ENCODE measurements at places on chromosomes 1 and 21.
A peak's percentile ranks its signal among the peaks of the same experiment; 100 is the strongest.

- DNase-seq = no peak
Measured at GRCh38 chr1:110672001-110672752, 2.6 kb downstream of the KCNA3 start.

GRCh38 chr1:59092126-59092525 lies 204.8 kb upstream of the FGGY start:
- DNase-seq = no peak

GRCh38 chr1:164296172-164296571 lies 262.8 kb upstream of the PBX1 start:
- DNase-seq = no peak

DNA sequence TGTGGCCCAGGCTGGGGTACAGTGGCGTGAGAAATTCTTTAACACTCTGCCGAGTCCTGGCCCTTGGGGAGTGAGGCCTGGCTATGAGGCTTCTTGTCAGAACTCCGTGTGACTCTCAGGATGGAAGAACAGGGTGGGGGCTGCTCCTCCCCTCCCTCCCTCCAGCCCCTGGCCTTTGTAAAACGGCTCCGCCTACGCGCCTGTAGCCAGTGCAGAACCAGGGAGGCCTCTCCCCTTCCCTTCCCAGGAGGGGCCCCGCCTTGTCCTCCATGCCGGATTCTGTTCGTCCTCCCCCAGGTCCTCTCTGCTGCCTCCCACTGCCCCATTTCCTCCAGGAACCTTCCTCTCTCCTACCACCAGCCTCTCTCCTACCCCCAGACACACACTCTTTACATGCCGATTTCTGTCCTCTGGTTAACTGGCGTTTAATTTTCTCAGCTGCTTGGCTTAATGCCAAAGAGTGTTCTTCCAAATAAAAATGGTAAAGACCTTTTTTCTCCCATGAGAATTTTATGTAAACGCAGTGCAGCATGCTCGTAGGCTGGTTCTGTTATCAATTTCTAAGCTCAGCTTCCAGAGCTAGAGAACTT lies 21.0 kb downstream of the PDE9A start:
- DNase-seq = no peak

- no peak for DNase-seq
Measured at GRCh38 chr1:228241259-228241658, 33.4 kb downstream of the OBSCN start.

GRCh38 chr1:212238552-212238951 lies 46.7 kb upstream of the PPP2R5A start:
- no peak for DNase-seq

- DNase-seq = no peak
Measured at GRCh38 chr1:8427986-8428385, 110.1 kb downstream of the SLC45A1 start.

DNA sequence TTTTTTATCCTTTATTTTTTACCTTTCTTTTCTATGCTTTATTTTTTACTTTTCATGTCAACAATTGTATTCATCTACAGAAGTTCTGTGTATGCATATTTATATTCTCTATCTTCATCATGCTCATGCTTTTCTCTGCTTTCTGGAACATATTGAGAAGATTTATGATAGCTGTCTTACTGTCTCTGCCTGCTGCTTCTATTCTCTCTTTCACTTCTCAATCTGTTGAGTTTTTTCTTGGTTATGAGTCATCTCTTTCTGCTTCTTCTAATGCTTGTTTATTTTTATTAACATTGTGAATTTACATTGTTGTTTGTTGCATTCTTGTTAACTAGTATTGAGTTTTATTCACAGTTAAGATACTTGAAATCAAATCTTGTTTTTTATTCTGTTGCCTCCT lies 22.6 kb downstream of the F5 start:
- no peak for DNase-seq

- DNase-seq = no peak
Measured at GRCh38 chr1:33334081-33334552, 13.2 kb upstream of the A3GALT2 start.

DNA sequence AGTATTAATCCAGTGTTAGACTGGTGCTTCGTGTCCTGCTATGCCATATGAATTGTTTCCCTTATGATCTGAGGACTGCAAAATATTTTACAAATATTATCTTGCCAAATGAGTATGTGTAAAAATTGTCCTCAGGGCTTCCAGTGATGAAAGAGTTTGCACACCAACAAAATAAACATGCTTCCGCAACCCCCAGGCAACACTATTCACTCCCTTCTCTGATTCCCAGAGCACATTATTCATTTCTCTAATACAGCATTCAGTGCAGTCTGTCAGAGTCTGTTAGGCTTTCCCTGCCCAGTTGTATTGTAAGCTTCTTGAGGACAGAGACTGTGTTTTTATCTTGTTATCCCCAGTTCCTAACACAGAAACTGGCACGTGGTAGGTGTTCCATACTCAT lies 409.9 kb upstream of the C1orf87 start:
- DNase-seq = peak; percentile 26

DNA sequence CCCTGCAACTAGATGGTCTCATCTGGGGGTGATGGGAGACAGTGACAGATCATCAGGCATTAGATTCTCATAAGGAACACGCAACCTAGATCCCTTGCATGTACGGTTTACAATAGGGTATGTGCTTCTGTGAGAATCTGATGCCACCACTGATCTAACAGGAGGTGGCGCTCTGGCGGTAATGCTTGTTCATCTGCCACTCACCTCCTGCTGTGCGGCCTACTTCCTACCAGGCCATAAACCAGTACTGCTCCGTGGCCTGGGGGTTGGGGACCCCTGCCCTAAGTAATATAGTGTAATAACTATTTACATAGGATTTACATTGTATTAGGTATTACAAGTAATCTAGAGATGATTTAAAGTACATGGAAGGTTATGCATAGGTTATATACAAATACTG lies 134.9 kb downstream of the CLEC20A start:
- no peak for DNase-seq

- no peak for DNase-seq
Measured at GRCh38 chr21:29219165-29219770, 79.5 kb upstream of the BACH1 start.

GRCh38 chr1:115676498-115677181 lies 34.9 kb downstream of the VANGL1 start:
- DNase-seq = peak; percentile 72

- DNase-seq = no peak
Measured at GRCh38 chr1:109716121-109716520, 4.1 kb downstream of the GSTM5 start.

DNA sequence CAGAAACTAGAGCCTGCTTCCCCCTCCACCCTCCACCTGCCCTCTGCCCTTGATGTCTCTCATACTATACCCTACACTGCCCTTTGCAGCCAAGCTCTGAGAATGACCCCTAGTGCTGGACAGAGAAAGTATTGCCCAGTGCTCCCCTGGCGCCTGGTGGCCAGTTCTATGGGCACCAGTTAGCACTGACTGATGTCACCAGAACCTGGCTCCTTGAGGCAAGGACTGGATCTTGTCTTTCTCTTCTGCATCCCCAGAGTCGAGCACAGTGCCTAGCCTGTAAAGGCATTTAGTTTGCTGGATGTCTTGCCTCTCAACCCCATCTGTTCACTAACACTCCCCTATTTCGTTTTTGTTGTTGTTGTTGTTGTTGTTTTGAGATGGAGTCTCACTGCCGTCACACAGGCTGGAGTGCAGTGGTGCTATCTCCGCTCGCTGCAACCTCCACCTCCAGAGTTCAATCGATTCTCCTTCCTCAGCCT lies 5.9 kb downstream of the PHLDA3 start:
- DNase-seq = no peak

- DNase-seq = no peak
Measured at GRCh38 chr1:91821126-91821868, 64.7 kb downstream of the TGFBR3 start.

DNA sequence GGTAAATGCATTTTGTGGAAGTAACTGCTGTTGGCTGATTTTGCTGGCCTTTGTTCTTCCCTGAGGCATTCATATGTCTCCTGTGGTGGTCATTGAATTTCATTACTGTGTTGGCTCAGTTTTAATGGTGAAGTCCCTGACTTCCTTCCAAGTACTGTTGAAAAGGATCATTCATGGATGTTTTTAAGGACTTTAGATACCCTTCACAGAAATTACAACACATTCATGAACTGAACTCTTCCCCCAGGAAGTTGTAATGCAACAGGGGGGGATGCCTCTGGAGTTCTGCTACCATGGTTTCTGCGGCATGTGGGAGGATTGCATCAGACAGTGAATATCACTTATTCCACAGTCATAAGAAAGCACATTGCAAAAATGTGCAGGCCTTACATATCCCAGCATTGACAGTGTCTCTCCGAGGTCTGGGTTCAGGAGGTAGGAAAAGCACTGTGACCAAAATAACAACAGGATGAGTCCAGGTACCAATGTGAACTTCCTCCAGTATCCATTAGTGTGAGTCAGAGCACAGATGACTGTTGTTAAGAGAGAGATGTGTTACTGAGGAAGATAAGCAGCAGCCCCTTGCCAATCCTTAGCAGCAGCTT lies 2.1 kb upstream of the RAB3GAP2 start:
- DNase-seq = no peak

- DNase-seq = no peak
Measured at GRCh38 chr1:12006167-12006921, 13.0 kb upstream of the MIIP start.

DNA sequence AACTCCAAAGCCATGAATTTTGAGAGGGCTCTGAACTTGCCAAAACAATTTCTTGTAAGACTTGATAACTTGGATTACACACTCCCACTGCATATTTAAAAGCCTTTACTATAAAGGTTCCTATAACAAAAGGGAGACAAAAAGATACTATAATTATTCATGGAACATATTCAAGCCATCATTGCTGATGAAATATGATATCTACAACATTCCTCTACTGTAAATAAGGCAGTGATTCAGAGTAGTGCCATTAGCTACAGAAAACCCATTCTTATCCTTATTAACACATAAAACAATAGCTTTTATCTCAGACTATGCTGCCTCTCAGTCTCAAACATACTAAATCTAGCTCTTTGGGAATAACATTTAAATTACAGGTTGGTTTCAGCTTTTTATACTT lies 675.5 kb upstream of the CXADR start:
- no peak for DNase-seq

DNA sequence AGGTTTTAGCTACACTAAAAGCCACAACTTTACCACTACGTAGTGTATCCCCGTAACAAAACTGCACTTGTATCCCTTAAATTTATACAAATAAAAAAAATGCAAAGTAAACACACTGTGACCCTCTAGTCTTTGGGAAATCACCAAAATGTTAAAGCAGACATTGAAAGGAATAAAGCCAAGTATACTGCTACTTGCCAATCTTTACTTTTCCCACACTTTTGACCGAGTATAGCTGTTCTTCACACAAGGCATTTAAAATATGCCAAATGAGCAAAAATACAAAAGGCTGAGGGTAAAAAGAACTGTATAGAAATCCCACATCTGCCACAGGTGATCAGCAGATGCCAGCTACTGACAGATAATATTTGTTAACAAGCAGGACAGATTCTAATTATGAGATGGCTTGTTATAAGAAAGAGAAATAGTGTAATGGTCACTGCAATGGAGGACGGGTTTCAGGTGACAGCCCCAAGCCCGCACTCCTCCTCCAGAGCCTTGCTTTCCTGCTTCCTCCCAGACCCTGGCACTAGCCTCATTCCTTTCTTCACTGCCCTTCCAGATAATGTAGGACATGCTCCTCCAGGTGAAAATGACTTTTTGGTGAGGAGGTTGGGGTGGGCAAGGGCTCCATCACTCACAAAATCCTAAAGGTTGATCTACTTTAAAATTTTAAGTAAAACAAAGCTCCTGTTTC lies 18.1 kb downstream of the KCNT2 start:
- no peak for DNase-seq

DNA sequence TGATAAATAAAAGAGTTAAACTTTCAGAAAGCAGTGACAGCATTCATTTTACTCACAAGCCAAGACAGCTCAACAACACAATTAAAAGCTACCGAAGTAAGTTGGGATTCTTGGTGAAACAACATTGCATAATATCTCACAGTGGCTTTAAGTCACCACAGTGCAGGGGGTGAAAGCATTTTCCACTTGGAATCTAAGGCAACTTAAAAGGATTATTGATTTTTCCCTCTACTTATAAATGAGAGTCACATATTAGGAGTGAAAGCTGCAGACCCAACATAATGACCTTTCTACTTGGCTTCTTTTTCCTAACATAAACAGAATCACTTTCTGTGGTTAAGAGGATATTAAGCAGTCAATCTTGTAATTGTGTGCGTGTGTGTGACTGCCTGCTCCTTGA lies 536.6 kb upstream of the CXADR start:
- DNase-seq = peak; percentile 39

GRCh38 chr21:16571594-16571993 lies 841.8 kb downstream of the USP25 start:
- DNase-seq = no peak

DNA sequence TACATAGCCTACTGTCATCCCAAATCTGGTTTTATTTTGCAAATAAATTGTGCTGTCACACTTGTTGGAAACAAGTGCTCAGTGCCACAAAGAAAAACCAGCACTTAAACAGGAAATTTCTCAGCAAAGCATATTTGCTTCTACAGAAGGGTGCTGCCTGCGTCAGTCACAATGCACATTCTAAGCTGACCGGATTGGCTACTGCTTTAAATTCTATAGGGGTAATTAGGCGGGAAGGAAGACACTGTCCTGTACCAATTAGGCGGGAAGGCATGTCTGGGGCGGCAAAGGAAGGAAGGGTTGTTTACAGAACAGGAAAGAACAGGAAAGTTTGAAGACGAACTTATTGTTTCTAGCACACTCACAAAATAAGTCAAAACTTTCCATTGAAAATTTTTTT lies 2.8 kb downstream of the IFI16 start:
- no peak for DNase-seq

DNA sequence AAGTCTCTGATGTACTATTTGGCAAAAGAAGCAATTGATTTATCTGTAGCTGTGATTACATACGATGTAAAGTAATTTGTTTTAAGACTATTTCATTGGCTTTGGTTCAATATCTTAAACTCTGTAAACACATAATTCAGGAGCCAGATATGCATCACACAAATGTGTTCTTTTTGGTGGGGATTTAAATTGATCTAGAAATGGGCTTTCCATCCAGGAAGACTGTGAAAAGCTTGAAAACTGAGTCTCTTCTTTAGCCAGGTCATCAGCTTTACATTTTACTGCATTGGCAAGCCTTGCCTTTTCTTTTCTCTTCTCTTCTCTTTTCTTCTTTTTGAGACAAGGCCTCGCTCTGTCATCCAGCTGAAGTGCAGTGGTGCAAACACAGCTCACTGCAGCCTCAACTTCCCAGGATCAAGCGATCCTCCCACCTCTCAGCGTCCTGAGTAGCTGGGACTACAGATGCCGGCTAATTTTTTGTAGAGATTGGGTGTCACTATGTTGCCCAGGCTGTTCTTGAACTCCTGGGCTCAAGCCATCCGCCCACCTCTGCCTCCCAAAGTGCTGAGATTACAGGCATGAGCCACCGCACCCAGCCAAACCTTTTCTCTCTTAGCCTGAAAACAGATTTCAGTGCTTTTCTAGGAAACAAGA lies 1.4 kb downstream of the RCAN3 start:
- DNase-seq = no peak

- DNase-seq = no peak
Measured at GRCh38 chr1:243495442-243496186, 239.8 kb downstream of the SDCCAG8 start.

DNA sequence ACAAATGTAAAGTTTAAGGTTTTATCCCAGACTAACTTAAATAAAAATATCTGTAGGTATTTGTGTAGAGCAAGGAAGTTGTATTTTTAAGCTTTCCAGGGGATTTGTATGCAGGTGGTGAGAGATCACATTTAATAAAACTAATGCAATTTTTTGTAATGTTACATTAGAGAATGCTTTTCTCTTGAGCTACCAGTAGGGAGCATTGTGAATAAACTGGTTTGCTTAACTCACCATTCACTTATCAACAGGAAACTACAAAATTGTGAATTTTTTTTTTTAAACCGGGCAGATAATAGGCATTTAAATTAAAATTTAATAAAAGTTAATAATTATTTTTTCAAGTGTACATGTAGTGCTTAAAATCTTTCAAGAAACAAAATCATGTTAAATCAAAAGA lies 78.6 kb downstream of the IVNS1ABP start:
- no peak for DNase-seq

All from NCI-H1417 (cell line).